ENCODE measurements at places on chromosomes 2 and 18. TPM values are rescaled to one million over a fixed set of nuclear protein-coding genes. Genes with fewer than 3 reads are reported as not detected.

Gene TNS1
- 45.2 TPM for total RNA-seq

Gene APCDD1
- total RNA-seq = 0.83 TPM

Gene SPP2
- not detected for total RNA-seq

- no peak for DNase-seq
These were observed 247.8 kb downstream of the BCL2 start for GRCh38 chr18:63071701-63072141.

- DNase-seq = no peak
These were observed 258.1 kb downstream of the LNPK start for GRCh38 chr2:175744000-175744399.

- DNase-seq = no peak
These were observed 145.2 kb upstream of the SMAD2 start for GRCh38 chr18:48075707-48076093.
